ENCODE measurements at places on chromosomes 11 and 22.

DNA sequence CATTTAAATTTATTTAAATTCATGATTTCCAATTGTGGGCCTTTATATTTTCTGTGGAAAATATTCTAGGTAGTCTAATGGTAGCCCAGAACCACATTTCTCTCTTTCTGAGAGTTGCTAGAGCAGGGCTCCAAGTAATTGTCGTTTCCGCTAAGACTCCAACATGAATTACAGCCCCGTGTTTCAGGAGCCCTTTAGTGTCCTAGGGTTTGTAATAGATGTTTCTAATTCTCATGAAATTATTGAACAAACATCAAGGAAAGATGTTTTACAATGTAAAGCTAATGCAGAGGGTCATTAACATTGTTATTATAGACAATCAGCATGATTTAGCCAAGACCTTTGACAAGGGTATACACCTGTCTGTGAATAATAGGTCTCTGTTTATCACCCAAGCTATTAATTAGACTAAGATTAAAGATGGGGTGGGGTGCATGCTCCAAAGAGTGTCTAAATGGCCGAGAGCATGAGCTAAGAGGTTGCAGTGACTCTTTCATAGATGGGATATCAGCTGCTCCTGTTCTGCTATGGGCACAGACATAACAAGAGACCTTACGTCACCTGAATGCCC is 81.8 kb upstream of the NTM start:
- DNase-seq: no peak

- DNase-seq: no peak
Measured at GRCh38 chr22:42676059-42676607, 26.9 kb upstream of the CYB5R3 start.

GRCh38 chr22:31625661-31626426 is 36.2 kb downstream of the PISD start:
- no peak for DNase-seq

DNA sequence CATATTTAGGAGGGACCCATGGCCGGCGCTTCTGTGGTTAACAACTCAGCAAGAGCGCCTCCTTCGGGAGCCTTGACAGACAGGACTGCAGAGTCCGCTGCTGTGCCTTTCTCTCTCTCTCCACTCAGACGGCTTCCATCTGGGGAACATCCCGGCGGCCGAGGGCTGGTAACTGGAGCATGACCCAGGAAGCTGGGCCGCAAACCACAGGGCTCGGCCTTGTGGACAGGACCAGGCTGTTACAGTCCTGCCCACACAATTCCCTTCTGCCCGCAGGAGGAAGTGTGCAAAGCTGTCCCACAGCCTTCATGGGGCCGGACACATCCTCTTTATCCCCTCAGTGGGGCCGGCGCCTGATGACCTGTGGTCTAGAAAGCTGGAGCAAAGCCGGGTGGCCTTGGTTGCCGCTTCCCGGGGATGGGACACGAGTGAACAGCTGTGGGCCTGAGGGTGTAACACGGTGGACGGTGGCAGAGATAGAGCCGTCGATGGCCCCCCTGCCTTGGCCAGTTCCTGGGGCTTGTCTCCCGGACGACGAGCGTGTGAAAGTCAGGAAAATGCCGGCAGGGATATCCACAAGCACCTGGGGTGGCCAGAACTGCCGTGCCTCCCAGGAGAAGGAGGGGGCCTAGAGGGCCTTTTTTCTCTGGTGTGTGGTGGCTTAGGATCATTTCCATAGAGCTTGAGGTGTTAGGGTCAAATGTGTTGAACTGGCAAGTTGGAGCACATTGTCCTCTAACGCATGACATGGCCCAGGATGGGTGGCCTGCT is 50.1 kb downstream of the FBLN1 start:
- no peak for DNase-seq

GRCh38 chr11:15035283-15035682 is 38.1 kb upstream of the CALCB start:
- DNase-seq: no peak

DNA sequence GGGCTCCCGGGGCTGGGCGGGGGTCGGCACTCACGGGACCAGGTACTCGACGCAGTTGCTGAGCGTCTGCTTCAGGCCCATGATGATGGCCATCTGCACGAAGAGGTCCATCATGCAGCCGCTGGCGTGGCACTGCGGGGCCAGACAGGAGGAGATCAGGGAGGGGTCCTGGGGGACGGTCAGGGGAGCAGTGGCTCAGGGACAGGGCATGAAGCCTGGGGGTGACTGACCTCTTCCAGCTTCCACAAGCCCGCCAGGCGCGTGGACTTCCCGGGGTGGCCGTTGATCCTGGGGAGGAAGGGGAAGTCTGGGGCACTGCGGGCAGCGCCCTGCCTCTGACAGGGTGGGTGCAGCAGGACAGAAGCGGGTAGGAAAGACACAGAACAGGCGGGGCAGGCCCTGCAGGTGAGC is 6.1 kb upstream of the SIGIRR start:
- no peak for DNase-seq

- DNase-seq: no peak
Measured at GRCh38 chr22:21951931-21952465, 650 bp downstream of the PPM1F start.

DNA sequence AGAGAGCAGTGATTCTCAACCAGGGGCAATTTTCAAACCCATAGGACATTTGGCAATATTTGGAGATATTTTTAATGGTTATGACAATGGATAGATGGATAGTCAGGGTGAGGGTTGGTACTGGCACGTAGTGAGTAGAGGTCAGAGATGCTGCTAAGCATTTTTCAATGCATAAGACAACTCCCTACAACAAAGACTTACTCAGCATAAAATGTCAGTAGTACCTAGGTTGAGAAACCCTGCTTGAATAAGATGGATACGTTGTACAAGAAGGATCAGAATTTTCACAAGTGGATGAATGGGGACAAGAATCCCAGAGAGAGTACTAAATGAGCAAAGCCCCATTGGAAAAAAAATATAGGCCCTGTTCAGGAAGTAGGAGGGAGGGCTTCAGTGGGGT is 11.9 kb upstream of the LIN7C start:
- no peak for DNase-seq

GRCh38 chr22:16586170-16586569 is 6.4 kb downstream of the CCT8L2 start:
- no peak for DNase-seq

GRCh38 chr11:114827736-114828135 is 149.4 kb downstream of the NXPE2 start:
- no peak for DNase-seq

- DNase-seq: no peak
Measured at GRCh38 chr11:115665175-115665821, 161.1 kb upstream of the CADM1 start.

- no peak for DNase-seq
Measured at GRCh38 chr11:20208622-20209111, 48.4 kb upstream of the DBX1 start.

DNA sequence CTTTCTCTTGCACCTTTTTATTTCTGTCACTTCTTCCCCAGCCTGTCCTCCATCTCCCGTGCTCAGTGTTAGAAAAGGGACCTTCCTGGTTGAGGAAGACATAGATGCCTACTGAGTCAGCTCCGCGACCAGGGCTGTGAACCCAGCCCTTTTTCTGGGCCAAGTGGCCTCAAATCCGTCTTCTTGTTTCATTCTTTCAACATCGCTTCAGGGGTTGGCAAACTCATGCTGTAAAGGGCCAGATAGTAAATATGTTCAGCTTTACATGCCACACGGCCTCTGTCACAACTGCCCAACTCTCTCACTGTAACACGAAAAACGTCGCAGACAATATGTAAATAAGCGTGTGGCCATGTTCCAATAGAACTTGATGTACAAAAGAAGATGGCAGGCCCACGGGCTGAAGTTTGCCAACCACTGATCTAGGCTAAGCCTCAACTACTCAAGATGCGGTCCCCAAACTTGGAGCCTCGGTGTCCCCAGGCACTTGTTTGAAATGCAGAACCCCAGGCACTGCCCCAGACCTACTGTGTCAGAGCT is 338.4 kb downstream of the MN1 start:
- DNase-seq: no peak

GRCh38 chr11:66448523-66448922 is 9.9 kb upstream of the MRPL11 start:
- no peak for DNase-seq

DNA sequence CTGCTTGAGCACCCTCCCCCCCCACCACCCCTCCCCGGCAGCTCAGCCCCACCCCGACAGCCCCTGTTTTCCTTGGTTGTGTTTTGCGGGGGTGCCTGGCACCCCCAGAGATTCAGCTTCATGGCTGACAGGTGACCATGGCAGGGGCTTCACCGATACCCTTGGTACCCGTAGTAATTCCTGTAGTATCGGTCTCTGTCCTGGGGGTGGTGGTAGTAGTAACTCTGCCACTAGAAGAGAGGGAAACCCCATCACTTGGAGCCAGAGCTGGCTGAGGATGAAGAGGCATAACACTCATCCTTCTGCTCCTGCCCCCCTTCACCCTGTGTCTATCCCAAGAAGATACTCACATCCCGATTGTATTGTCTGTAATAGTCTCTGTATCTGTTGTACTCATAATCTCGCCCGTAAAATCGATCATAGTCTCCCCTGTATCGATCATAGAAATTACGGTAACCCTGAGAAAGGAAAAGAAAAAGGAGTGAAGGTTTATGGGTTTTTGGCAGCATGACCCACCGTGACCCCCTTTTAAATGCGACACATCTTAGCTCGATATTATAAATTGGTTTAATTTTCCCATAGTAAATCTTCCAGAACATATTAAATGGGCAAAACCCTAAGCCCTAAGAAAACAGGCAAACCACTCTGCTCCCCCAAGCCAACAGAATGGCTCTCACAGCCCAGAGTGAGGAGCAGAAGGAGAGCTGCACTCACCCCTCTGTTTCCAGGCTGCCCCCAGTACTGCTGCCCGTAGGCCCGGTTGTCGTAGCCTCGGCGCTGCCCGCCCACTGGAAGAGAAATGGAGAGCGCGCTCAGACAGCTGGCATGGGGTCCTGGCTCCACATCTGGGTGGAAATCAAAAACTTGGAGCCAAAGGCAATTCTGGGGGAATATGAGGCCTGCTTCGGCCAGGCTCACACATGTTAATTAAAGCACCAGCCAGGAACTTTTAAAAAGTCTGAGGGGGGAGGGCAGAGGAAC is 8.0 kb downstream of the GNG3 start:
- no peak for DNase-seq

DNA sequence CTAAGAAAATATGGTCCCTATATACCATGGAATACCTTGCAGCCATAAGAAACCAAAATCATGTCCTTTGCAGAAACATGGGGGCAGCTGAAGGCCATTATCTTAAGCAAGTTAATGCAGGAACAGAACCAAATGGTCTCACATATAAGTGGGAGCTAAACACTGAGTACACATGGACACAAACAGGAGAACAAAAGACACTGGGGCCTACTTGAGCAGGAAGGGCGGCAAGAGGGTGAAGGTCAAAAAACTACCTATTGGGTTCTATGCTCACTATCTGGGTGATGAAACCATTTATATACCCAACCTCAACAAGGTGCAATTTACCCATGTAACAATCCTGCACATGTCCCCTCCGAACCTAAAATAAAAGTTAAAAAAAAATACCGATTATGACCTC is 22.5 kb downstream of the GAS2 start:
- DNase-seq: no peak

- no peak for DNase-seq
Measured at GRCh38 chr11:132186699-132187098, 816.3 kb downstream of the NTM start.

- no peak for DNase-seq
Measured at GRCh38 chr11:112734207-112734606, 227.0 kb upstream of the NCAM1 start.

DNA sequence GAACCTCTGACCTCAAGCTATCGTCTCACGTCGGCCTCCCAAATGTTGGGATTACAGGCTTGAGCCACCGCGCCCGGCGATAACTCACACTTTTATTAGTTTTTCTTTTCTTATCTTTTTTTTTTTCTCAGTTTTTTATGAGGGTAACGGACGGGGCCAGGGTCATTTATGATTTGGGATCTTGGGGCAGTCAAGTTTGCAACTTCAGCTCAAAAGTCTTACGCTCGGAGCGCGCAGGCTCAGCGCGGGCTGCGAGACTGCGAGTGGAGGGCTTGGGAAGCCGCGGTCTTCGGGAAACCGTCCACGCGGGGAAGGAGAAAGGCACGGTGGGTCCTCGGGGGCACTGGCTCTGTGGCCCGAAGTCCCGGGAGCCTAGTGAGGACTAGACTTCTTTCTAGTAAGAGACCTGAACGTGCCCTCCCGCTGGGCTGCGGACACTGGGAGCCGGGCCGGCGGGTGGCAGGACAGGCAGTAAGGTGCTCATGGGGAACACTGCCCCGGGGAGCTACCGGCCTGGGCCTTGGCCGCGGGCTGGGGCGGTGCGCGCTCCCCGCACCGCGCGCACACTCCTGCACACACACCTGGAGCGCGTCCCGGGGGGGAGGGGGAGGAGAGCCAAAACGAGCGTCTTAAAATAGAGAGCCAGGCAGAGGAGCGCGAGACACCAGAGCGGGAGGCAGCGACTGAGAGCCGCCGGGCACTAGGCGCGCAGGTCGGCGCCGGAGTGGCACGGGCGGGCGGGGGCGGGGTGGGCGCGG is 476 bp upstream of the BARX2 start:
- DNase-seq: no peak

- no peak for DNase-seq
Measured at GRCh38 chr11:29005401-29005980, 897.3 kb downstream of the METTL15 start.

DNA sequence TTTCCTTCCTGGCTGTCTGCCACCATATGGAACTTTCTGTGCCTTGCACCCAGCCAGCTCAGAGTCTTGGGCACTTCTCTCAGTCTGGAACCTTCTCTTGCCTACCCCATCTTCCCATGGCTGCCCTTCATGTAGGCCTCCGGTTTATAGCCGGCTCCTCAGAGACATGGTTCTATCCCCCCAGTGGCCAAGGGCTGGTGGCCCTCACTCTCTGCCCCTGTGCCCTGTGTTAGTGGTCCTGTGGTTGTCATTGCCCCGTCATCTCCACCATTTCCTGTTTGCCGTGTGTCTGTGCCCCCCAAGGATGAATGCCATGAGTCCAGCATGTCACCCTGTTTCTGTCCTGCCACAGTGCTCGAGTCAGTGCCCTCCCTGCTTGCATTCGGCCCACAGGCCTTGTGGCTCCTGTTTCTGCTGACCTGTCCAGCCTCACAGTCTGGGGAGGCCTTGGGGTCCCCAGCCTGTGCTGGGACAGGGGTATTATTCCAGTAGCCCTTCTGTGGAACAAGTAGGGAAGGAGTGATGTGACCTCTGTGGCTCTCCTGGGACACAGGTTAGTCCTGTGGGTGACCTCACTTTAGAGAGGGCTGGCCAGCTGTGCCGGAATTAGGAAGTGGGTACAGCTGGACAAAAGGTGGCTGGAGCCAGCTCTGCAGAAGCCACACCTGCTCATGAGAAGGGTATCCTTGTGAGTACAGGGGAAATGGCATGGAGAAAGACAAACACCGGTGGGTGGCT is 30.7 kb downstream of the ST3GAL4 start:
- DNase-seq: no peak

GRCh38 chr11:71425860-71426259 is 22.3 kb downstream of the DHCR7 start:
- DNase-seq: no peak

GRCh38 chr11:79122759-79123158 is 318.1 kb downstream of the TENM4 start:
- no peak for DNase-seq

GRCh38 chr22:29625090-29625825 is 21.8 kb downstream of the NF2 start:
- DNase-seq: no peak

All from H54 (cell line).